ENCODE measurements at places on chromosomes 6 and 20. TPM values are rescaled to one million over a fixed set of nuclear protein-coding genes. Genes with fewer than 3 reads are reported as not detected.

CRYBG1 gene
- 1.2 TPM for total RNA-seq

- DNase-seq: no peak
These were observed 5.3 kb upstream of the TCP11 start for GRCh38 chr6:35146453-35146852.

ECT2L gene
- not detected for total RNA-seq

DNA sequence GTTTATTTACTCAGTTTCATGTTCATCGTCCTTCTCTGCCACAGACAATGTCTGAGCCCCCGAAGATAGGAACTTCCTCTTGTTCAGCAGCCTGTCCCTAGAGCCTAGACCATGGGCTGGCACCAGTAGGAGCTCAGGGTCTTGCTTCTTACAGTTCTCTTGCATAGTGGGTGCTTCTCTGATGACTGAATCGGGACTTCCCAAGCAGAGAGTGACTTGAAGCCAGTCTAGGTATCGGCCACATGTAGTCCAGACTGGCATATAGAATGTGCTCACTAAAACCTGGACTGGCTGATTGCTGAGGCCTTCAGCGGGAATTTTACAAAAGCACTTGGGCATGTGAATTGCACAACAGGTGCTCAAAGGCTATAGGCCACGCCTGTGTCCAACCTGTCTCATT is 52.0 kb downstream of the PRDM1 start:
- no peak for DNase-seq

PLEKHG1 gene
- total RNA-seq: 2.3 TPM

RIMS4 gene
- total RNA-seq: not detected

LKAAEAR1 gene
- not detected for total RNA-seq

ME1 gene
- 30.1 TPM for total RNA-seq

DNA sequence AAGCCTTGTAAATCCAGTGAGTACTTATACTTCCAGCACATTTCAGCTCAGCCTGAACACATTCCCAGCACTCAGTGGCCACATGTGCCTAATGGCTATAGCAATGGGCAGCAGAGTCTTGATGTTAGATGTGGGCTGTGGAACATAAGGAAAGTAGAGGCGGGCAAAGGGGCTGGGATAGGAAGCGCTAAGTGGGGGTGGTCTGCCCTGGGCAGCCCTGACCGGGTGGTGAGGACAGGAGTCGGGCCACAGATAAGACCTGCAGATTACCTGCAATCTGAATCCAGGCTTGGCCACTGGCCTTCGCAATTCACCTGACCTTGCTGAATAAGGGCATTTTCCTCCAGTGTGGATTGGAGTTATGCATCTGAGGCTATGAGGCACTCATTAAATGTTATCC is 11.1 kb upstream of the HMGA1 start:
- no peak for DNase-seq

- DNase-seq: no peak
These were observed 81.9 kb downstream of the MDGA1 start for GRCh38 chr6:37615564-37616340.

DNA sequence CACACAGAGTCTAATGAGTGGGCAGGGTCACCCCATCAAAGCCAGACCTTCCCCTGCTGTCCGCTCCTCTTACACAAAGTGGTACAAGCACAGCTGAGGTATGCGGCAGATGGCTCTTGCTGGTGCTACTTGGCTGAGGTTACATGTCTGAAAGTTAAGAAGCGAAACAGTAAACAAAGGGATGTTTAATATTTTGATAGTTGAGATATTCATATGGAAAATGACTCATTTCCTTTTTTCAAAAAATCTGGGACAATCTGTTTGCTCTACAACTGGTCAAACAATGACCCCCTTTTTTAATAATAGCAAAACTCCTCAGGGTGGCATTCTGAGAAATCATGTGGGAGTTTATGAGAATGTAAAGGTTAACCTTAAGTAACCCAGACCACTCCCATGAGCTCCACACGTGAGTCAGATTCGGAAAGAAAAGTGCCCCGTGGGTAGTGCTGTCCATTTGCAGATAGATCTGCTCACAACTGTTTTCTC is 245.3 kb downstream of the TBXT start:
- DNase-seq: no peak

DNA sequence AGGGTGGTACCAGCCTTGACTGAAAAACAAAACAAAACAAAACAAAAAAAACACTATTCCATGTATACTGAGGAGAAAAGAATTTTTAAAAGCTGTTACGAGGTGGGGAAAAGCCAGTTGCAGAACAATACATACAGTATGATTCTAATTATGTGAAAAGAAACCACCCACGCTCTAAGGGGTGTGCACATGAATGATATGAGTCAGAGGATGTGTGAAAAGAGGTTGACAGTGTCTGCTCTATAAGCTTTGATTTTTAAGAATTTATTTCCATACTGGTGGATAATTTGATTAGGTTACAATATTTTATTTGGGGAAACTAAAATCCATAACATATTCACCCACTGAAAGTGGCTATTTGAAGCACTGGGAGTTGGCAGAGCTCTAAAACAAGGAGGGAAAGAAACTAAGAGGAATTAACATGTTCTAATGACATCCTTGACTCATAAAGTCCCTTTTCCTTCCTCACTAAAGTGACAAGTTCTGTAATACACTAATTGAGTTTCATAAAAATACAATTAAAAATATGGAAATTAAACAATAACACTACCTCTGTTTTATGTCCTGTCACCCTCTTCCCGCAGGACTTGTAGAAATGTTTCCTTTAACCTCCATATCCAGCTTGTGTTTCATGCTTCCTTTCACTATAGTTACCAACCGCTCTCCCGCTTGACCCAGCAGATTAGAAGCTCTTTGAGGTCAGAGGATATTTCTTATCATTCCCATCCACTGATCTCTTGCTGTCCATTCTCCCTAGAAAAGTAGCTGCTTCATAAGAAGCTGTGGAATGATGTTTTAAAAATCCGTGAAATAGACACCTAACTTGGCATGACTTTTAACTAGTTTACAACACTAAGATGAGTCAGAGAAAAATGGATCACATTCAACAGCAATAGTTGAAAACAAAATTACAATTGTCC is 118.6 kb upstream of the CCDC28A start:
- no peak for DNase-seq

DNA sequence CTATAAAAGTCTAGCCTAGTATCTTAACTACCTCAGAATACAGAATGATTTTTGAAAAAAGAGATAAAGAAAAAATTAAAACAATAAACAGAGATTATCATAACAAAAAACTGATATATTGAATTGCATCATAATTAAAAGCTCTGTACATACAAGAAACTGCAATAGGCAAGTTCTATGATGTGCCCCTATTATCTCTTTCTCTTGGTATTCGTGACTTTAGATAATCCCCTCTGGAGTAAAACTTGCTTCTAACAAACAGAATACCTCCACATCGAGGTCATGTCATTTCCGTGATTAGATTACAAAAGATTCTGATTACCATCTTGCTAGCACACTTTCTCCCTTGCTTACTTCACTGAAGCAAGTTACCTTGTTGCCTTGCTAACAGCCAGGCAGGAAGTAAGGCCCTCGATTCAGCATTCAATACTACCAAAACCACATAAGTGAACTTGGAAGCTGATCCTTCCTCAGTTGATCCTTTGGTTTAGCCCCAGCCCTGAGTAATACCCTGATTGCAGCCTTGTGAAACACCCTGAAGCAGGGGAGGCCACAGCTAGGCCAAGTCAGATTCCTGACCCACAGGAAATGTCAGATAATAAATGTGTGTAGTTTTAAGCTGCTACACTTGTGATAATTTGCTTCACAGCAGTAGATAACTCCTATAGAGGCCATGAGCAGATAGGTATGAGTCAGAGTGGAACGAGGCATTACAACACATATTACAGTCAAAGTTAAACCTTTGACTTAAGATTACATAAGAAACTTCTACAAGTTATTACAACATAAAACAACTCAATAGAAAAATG is 53.7 kb upstream of the TMX4 start:
- no peak for DNase-seq

DNA sequence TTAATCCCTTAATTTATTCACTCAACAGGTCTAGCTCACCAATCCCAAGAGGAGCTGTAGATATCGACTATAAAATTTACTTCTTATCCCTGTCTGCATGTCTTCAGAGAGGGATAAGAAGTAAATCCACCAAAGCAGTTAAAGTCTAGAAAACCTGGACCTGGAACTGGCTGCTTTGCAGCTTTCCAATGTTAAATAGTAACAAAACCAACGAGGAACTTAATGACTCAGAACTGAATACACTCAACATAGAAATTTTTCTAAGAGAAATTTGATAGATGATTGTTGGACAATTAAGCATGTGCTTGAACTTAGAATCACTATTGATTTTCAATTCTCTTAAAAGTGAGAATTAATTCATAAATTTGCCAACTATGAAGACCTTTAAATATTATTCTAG is 11.5 kb upstream of the TMEM244 start:
- no peak for DNase-seq

ENPP4 gene
- 36.2 TPM for total RNA-seq

GRCh38 chr6:7155871-7156579 is 48.3 kb downstream of the RREB1 start:
- no peak for DNase-seq

- DNase-seq: no peak
These were observed 3.4 kb downstream of the UBE3D start for GRCh38 chr6:83062225-83062624.

RWDD1 gene
- total RNA-seq: 45.1 TPM

TMEM14A gene
- total RNA-seq: 0.75 TPM

SNAI1 gene
- total RNA-seq: 0.61 TPM

DNA sequence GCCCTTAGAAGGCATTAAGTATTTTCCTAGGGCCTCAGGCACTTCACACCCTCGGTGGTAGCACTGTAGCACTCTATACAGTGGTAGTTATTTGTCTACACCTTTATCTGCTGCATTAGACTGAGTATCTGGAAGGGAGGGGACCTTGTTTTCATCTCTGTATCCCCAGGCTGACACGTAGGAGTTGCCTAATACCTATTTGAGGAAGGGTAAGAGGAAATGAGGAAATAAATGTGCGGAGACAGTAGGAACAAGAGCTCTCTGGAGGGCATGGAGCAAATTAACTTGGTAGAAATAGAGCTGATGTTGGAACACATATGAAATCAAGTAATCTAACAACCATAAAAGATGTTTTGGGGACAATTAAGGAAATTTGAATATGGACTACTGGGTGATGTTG is 3.9 kb downstream of the CNPY3 start:
- DNase-seq: no peak

DNA sequence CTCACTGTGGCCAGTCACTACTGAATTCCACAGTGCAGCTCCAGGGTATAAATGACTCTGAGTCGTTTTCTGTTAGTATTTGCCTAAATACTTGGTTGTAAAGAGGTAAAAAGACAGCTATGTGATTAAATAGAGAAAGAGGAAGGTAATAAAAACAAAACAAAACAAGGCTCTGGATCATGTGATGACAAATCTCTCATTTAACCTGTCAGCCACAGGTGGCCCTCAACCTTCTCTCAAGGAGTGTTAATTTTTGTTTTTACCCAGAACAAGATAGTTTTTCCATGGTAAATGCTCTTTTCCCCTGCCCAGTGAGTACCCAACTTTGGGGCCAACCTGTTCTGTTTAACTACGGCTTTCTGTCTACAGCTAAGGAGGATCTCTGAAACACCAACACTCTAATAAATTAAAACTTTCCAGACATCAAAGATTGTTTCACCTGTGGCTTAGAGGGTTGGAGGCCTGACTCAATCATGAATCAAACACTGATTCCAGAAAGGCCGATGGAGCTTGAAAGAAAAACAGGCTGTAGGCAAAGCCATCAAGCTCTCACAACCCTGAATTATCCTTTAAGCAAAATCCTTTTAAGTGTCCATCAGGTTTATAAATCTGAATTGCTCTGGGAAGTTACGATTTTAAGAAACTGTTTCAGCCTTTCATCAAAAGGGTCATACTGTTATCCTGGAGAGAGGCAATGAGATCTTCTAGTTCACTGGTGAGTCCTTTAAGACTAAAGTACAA is 81.5 kb upstream of the BCLAF1 start:
- DNase-seq: no peak

GRCh38 chr6:4969609-4970285 is 34.1 kb downstream of the RPP40 start:
- no peak for DNase-seq

PROKR2 gene
- total RNA-seq: not detected

GRCh38 chr6:146582857-146583256 is 15.9 kb upstream of the ADGB start:
- peak; percentile 16 for DNase-seq

GRCh38 chr6:45476341-45476740 is 98.6 kb upstream of the SUPT3H start:
- DNase-seq: no peak

SLC17A3 gene
- total RNA-seq: 0.22 TPM

All from gastrocnemius medialis (tissue), 4 donors.